Effector memory CD8-positive, alpha-beta T cell (primary cell): ENCODE measurements at places on chromosomes 3 and 15.
A peak's percentile ranks its signal among the peaks of the same experiment; 100 is the strongest.

GRCh38 chr3:71444028-71444860 lies 139.3 kb downstream of the FOXP1 start:
- peak; percentile 61 for DNase-seq

- DNase-seq: no peak
Measured at GRCh38 chr15:40054605-40054854, 15.5 kb upstream of the SRP14 start.

DNA sequence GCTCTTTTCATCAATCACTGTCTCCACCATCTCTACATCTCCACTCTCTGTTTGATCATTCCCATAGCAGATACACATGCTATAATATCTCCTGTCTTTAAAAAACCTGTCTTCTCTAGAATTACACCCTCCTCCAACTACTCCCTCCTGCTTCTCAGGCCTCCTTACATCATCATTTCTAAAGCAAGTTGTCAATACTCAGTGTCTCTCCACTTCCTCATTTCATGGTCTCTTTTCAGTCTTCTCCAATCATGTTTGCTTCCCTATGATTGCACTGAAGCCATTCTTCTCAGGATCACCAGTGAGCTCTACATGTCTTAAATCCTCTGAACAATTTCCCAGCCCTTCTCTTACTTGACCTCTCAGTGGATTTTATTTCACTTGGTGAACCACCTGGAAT lies 87.0 kb upstream of the ZNF280D start:
- no peak for DNase-seq

GRCh38 chr3:58441514-58442450 lies 8.2 kb upstream of the PDHB start:
- DNase-seq: no peak

- peak; percentile 51 for DNase-seq
Measured at GRCh38 chr3:58414538-58415197, 19.0 kb downstream of the PDHB start.

- DNase-seq: no peak
Measured at GRCh38 chr15:40511472-40512133, 40.8 kb downstream of the CHST14 start.

GRCh38 chr3:109563149-109563548 lies 225.8 kb upstream of the DPPA4 start:
- DNase-seq: peak; percentile 25

DNA sequence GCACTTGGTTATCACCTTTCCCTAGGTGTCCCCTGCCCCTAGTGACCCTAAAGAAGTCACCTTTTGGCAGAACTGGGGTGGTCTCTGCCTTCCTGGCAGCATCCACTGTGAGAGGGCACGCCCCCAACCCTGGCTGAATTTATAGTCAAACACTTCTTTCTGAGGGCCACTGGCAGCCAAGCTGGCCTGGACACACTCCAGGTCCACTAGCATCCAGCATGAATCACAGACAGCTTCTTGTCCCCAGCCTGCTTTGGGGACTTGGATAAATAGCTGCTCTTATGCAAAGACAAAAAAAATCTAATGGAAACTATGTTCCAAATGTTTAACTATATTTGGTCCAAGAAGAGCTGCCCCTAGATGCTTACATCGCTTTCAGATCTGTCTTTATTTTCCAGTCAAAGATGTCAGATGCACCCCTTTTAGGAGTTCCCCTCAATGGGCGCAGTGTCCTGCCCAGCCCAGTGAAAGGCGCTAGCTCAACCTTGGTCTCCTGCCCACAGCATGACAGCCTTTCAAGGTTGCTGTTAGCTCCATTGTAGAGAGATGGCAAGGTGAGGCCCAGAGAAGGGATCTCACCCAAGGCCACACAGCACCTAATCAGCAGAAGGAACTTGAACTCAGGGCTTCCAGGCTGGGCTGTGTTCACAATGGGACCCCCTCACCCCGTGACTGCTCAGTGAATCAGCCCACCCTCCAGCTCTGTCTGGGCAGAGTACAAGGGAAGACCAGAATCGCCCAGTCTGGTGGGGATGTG lies 7.0 kb downstream of the RASL12 start:
- DNase-seq: no peak

DNA sequence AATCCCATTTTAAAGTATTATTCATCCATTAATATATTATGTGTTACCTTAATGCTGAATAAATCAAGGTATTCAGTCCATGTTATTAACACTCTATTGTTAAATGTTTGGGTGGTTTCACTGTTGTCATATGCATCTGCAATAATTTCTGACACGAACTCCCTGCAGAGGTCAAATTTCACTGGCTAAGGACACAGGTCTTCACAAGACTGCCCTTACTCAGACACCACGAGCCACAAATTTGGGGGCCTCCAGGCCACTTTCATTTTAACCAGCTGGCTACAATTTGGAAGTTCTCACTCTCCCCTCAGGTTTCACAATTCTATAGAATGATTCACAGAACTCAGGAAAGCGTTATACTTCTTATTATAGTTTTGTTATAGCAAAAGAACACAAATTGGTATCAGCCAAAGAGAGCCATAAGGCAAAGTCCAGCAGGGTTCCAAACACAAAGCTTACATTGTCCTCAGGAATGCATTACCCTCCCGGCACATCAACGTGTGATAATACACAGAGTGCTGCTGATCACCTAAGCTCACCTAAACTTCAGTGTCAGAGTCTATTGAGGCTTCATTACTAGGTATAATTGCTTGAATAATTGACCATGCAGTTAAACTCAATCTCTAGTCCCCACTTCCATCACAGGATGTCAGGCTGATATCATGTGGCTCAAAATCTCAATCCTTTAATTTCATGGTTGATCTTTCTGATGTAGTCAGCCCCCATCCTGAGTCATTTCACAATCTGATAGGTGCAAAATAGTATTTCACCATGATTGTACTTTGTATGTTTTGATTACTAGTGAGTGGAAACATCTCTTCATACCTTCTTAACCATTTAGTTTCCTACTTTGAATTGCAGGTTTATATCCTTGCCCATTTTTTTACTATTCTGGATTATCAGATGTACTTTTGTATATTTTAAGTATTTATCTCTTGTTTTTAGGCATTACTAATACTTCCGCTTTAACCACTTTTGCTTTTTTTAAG lies 441.4 kb upstream of the AGTR1 start:
- DNase-seq: no peak

- DNase-seq: no peak
Measured at GRCh38 chr3:161389445-161390035, 18.2 kb upstream of the SPTSSB start.
